ENCODE measurements at places on chromosomes 12 and 14.

DNA sequence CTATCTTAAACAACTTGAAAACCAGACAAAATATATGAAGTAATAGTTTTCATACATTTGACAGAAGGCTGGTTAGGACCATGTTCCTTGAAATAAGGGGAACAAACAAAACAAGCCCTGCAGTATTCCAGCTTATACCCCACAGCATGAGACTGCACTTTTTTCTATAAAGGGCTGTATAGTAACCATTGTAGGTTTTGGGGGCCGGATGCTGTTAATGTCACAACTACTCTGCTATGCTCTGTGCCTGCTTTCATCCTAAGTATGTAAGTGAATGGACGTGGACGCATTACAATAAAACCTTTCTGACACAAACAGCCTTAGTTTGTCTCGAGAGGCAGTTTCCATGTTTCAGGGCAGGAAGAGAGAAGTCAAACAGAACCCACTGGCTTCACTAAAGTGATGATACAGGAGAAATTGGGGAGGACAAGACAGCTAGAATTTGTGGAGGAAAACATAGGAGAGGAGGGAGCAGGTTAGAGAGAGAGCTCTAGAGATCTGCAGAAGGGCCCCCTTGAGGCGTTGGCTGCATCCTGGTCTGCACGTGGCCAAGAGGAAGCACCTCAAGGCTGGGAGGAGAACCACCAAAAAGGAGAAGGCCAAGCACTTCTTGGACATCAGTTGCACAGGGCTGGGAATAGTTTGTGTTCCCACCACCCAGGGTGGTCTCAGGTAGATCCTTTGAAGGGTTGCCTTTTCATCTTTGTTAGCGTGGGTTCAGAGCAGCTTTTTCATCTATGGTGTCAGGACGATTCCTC, 63.7 kb downstream of the TRAF3 start:
- DNase-seq = no peak

DNA sequence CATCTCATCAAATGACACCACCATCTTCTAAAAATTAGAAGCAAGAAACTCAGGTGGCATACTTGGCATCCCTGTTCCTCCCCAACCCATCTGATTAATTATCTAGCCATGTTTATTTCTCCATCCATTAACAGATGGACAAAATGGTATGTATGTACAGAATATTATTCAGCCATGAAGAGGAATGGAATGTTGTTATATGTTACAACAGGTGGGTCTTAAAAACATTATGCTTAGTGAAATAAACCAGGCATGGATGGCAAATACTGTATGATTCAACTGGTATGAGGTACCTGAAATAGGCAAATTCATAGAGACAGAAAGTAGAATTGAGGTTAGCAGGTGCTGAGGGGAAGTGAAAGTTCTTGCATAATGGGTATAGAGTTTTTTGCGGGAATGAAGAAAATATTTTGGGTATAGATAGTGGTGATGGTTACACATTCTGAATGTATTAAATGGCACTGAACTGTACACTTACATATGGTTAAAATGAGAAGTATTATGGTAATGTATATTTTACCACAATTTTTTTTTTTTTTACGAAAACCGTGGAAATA, 17.5 kb downstream of the YY1 start:
- DNase-seq = no peak

- peak; percentile 49 for DNase-seq
Measured at GRCh38 chr14:76564471-76565422, 188.8 kb downstream of the ESRRB start.

- no peak for DNase-seq
Measured at GRCh38 chr14:104596451-104596918, 8.1 kb downstream of the TMEM179 start.

- DNase-seq = no peak
Measured at GRCh38 chr14:72243309-72244293, 311.4 kb downstream of the RGS6 start.

GRCh38 chr14:54147282-54147681, 190.7 kb upstream of the BMP4 start:
- DNase-seq = no peak

GRCh38 chr12:12999959-13000615, at the start of gene HEBP1:
Gene HEBP1 (minus strand): TSS chr12:13000265. CDS start chr12:13000114, 151 bp downstream.
- DNase-seq = peak; percentile 69

DNA sequence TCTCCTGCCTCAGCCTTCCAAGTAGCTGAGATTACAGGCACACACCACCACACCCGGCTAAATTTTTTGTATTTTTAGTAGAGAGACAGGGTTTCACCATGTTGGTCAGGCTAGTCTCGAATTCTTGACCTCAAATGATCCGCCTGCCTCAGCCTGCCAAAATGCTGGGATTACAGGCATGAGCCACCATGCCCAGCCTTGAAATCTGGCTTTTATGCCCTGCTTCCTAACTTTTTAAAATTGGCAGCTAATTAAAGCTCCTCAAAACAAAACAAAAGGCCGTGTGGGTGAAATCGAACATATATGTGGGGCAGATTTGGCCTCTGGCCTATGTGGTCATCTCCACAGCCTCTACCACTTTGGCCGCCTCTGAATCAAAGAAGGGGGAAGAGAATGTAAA, 37.9 kb downstream of the KCTD10 start:
- DNase-seq = no peak

DNA sequence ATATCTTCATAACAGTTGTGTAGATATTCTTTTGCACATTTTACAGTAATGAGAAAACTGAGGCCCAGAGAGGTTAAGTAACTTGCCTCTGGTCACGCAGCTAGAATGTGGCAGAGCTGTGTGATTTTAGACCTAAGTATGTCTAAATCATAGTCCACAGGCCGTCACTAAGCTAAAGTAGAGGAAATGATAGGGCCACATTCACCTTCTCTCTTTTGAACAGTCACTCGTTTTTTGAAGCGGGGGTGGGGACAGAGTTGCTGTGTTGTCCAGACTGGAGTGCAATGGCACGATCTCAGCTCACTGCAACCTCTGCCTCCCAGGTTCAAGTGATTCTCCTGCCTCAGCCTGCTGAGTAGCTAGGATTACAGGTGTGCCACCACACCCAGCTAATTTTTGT, 68.5 kb downstream of the RASSF3 start:
- no peak for DNase-seq

Measured in HCT116 (cell line).